ENCODE measurements at places on chromosomes 2 and 18.

- H3K27ac ChIP-seq = no peak overlapping the region
- H3K27me3 ChIP-seq = no peaks in the 10 kb centered on the region
- no peak for DNase-seq
- H3K36me3 ChIP-seq = no peaks in the 10 kb centered on the region
- no peak overlapping the region for H3K4me3 ChIP-seq
Observed at GRCh38 chr2:96109931-96110511, 6.3 kb downstream of the ADRA2B start.

GRCh38 chr18:37586656-37587225, 21.1 kb upstream of the CELF4 start:
- peaks cover 21% of the 10 kb centered on the region for H3K27me3 ChIP-seq
- H3K36me3 ChIP-seq = no peaks in the 10 kb centered on the region
- H3K4me3 ChIP-seq = no peak overlapping the region
- H3K27ac ChIP-seq = no peak overlapping the region
- DNase-seq = no peak
- no peaks in the 10 kb centered on the region for H3K4me1 ChIP-seq

DNA sequence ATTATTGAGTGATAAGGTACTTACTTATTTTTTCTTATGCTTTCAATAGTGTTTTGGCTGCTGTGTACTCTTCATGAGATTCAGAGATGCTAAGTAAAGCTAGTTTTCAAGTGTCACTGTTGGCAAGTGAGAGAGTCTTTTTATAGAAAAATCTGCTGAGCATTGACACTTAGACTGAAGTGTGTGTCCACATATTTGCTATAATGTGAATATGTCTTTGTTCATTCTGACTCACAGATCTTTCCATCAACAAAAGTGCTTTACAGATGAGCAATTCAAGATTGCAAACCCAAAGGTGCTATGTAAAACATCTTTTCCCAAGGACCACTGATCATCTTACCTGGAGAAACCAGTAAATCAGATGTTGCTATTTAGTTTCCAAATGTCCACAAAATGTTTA, 410.6 kb upstream of the FIGN start:
- DNase-seq = no peak
- no peaks in the 10 kb centered on the region for H3K27me3 ChIP-seq
- H3K4me1 ChIP-seq = no peaks in the 10 kb centered on the region
- H3K27ac ChIP-seq = no peak overlapping the region
- H3K4me3 ChIP-seq = no peak overlapping the region
- H3K36me3 ChIP-seq = no peaks in the 10 kb centered on the region

DNA sequence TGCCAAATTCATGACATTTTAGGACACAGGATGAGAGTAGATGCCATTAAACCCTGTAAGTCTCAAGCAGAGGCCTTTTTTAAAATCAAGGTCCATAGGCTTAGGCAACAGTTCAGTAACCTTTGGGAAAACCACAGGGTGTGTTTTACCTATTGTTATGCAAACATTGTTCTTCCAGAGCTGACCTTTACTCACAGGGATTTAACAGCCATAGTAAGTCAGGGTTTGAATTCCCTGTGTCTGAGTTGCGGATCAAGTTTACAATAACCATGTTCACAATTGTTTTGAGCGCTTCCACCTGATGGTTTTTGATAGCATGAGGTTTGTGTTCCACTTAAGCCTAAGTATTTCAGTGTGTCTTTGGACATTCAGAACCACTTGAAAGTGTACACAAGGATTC, 160.1 kb upstream of the BOD1L2 start:
- H3K27ac ChIP-seq = no peak overlapping the region
- H3K36me3 ChIP-seq = no peaks in the 10 kb centered on the region
- H3K4me1 ChIP-seq = no peaks in the 10 kb centered on the region
- no peaks in the 10 kb centered on the region for H3K27me3 ChIP-seq

GRCh38 chr2:6945087-6945813, 28.0 kb downstream of the RNF144A start:
- H3K4me1 ChIP-seq = no peaks in the 10 kb centered on the region
- H3K27me3 ChIP-seq = no peaks in the 10 kb centered on the region
- H3K4me3 ChIP-seq = no peak overlapping the region
- no peaks in the 10 kb centered on the region for H3K36me3 ChIP-seq
- no peak overlapping the region for H3K27ac ChIP-seq

- H3K4me3 ChIP-seq = no peak overlapping the region
- no peaks in the 10 kb centered on the region for H3K4me1 ChIP-seq
- H3K36me3 ChIP-seq = no peaks in the 10 kb centered on the region
- no peak overlapping the region for H3K27ac ChIP-seq
- no peak for DNase-seq
Observed at GRCh38 chr2:167186465-167186864, 298.2 kb downstream of the XIRP2 start.

DNA sequence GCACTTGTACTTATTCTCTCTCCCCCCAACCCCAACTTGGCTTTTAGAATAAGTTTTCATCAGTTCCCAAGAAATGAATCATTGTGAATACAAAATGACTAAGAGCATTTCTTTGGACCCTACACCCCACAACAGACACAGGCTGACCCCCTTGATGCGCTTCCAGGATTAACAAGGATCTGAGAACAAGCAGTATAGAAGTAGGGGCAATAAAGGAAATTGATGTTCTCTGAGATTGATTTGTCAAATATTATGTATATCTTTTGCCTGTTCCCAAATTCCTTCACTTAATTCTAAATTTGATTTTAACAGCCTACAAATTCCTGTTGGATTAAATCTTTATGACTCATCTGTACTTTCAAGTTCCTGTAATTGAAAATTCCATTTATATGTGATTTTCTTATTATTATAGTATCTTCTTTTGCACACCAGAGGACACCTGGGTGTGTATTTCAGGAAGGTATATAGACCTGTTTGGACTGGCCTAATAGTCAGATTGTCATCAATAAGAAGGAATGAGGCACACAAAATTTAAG, 10.2 kb upstream of the PTPN4 start:
- no peaks in the 10 kb centered on the region for H3K4me1 ChIP-seq
- no peak overlapping the region for H3K4me3 ChIP-seq
- DNase-seq = no peak
- no peaks in the 10 kb centered on the region for H3K36me3 ChIP-seq
- peaks cover 12% of the 10 kb centered on the region for H3K27me3 ChIP-seq

- H3K27me3 ChIP-seq = no peaks in the 10 kb centered on the region
- peaks cover 10% of the 10 kb centered on the region for H3K4me1 ChIP-seq
- DNase-seq = no peak
- no peak overlapping the region for H3K4me3 ChIP-seq
Observed at GRCh38 chr2:46767706-46768105, 147.9 kb downstream of the MCFD2 start.

GRCh38 chr2:202790676-202791075, 80.9 kb downstream of the ICA1L start:
- H3K4me3 ChIP-seq = no peak overlapping the region
- H3K27me3 ChIP-seq = no peaks in the 10 kb centered on the region
- H3K4me1 ChIP-seq = no peaks in the 10 kb centered on the region
- DNase-seq = no peak
- no peaks in the 10 kb centered on the region for H3K36me3 ChIP-seq
- H3K27ac ChIP-seq = no peak overlapping the region

DNA sequence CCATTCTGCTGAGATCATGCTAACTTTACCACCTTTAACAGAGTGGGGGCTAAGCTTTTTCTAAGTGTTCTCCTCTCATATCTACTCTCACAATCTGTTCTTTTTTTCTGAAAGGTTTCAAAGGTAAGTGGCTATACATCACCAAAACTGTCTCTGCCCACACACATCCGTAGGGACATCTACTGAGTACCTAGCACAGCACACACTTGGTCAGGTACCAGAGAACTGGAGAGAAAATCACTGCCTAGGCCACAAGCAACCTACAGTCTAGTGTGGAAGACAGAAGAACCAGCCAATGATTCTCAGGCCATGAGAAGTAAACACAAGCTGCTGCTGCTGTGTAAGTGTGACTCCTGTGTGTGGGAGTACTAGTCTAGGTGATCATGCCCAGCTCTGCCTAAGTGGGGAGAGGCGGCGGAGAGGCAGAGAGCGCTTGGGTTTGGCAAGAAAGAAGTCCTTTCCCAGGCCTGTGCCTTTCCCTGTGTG, 176.1 kb upstream of the ZFP36L2 start:
- H3K27ac ChIP-seq = no peak overlapping the region
- H3K4me1 ChIP-seq = peaks cover 26% of the 10 kb centered on the region
- no peaks in the 10 kb centered on the region for H3K36me3 ChIP-seq
- no peaks in the 10 kb centered on the region for H3K27me3 ChIP-seq

GRCh38 chr18:10775026-10775425, 249.2 kb downstream of the NAPG start:
- no peaks in the 10 kb centered on the region for H3K27me3 ChIP-seq
- no peak overlapping the region for H3K27ac ChIP-seq
- no peaks in the 10 kb centered on the region for H3K36me3 ChIP-seq
- no peak overlapping the region for H3K4me3 ChIP-seq

DNA sequence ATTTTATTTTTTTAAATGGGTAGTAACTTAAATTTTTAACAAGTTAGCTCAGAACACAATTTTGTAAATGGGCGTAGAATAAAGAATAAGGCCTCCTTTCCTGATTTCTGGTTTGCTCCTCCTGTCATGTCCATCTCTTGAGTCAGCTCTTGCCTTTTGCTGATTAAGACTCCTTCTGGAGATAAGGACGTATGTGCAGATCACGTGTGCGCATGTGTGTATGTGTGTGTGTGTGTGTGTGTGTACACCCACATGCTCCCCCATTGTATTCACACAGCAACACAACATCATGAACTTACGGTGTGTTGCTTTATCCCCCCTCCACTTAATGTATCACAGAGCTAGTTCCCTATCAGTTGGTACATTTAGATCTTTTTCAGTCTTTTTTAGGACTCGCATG, 182.9 kb downstream of the PRKCE start:
- H3K4me3 ChIP-seq = no peak overlapping the region
- no peaks in the 10 kb centered on the region for H3K36me3 ChIP-seq
- no peak for DNase-seq
- no peaks in the 10 kb centered on the region for H3K27me3 ChIP-seq

DNA sequence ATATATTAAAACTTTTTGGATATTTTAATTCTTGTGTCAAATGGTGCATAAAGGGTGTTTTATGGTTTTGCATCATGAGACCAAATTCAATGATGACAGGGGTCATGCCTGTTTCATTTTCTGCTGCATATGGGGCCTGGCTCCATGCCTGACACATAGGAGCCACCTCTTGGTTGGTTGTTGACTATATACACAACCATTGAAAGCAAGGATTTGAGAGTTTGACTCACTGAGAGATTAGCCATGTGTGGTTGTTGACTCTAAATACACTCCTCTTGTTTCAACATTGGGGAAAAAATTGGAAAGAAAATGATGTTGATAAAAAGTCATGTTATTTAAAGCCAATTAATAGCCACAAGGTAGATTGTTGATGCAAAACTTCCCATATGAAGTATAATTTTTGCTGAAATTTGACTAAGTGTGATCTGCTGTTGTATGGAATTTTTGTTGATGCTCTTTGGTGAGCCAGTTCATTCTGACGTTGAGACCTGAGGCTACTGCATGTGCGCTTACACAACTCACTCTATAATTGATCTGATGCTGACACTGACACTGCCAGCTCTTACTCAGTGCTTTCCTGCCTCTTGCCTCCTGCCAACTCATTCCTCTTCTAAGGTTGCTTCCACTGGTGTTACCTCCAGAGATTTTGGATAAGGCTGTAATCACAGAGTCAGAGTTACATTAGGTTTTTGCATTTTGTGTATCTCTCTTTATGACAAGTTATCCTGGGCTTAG, 446.2 kb upstream of the SLC14A2 start:
- no peaks in the 10 kb centered on the region for H3K27me3 ChIP-seq
- no peaks in the 10 kb centered on the region for H3K36me3 ChIP-seq
- H3K4me1 ChIP-seq = peaks cover 23% of the 10 kb centered on the region
- no peak for DNase-seq
- H3K27ac ChIP-seq = peak overlapping the region; percentile 17

GRCh38 chr2:30188292-30188691, 41.5 kb downstream of the YPEL5 start:
- no peaks in the 10 kb centered on the region for H3K27me3 ChIP-seq
- no peak for DNase-seq
- H3K27ac ChIP-seq = no peak overlapping the region
- H3K4me1 ChIP-seq = peaks cover 14% of the 10 kb centered on the region

DNA sequence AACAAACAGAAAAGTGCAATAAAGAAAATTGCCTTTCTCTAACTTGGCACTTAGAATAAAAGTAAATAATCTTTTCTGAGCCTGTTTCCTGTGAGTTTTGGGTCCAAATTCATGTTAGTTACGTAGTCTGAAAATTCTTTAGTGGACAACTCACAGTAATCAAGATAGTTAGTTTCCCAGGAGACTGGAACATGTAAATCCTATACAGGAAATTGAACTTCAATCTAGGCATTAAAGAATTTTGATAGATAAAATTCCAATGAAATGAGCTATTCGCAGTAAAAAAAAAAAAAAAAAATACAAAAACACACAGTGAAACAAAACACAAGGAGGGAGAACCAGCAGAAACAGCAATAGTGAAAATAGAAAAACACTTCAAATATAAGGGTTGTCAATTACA, 83.8 kb upstream of the REG3G start:
- H3K27me3 ChIP-seq = no peaks in the 10 kb centered on the region
- H3K27ac ChIP-seq = no peak overlapping the region
- H3K36me3 ChIP-seq = no peaks in the 10 kb centered on the region
- H3K4me3 ChIP-seq = no peak overlapping the region
- no peak for DNase-seq

GRCh38 chr2:55123851-55124269, 73.6 kb upstream of the RTN4 start:
- H3K4me3 ChIP-seq = no peak overlapping the region
- peaks cover 9% of the 10 kb centered on the region for H3K4me1 ChIP-seq
- no peaks in the 10 kb centered on the region for H3K36me3 ChIP-seq
- no peaks in the 10 kb centered on the region for H3K27me3 ChIP-seq
- H3K27ac ChIP-seq = no peak overlapping the region
- DNase-seq = no peak

DNA sequence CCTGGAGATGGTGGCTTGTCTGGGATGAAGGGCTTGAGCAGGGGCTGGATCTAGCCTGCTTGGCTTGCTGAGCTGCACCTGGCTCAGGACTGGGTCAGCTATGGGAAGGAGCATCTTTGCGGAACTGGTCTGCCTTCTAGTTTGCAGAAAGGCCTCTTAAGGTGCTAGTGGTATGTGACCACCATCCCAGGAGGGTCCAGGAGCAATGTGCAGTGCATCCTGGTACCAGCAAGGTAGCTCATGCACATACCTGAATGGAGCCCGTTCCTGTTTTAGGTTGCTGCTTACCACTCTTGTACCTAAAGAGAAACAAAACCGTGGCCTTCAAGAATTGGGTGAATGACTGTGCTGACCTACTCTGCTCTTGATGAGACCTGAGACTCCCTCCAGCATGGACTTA, 118.6 kb upstream of the PELI1 start:
- H3K27me3 ChIP-seq = no peaks in the 10 kb centered on the region
- DNase-seq = no peak
- no peak overlapping the region for H3K4me3 ChIP-seq
- H3K36me3 ChIP-seq = no peaks in the 10 kb centered on the region
